Osteoblast (primary cell): ENCODE measurements at places on chromosomes 5 and 9. TPM values are rescaled to one million over a fixed set of nuclear protein-coding genes. Genes with fewer than 3 reads are reported as not detected.

- DNase-seq: no peak
- H3K27me3 ChIP-seq: no peaks in the 10 kb centered on the region
- H3K4me3 ChIP-seq: no peak overlapping the region
- H3K4me1 ChIP-seq: no peaks in the 10 kb centered on the region
- no peak overlapping the region for H3K27ac ChIP-seq
Observed at GRCh38 chr5:645421-645820, 33.3 kb downstream of the CEP72 start.

DNA sequence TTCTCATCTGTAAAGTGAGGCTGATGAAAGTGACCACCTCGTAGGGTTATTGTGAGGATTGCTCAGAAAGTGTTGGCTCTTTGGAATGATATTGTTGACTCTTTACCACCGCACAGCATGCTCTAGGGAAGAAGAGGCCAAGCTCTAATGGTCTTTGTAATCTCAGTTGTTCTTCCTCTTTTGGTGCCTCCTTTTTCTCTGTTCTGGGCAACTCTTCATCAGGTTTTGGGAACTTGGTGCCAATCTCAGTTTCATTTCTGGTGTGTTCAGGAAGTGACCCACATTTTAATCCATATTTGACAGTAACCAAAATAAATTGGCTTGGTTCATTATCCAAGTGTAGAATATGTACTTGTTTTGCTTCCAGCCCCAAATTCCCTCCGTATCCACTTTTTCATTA, 25.1 kb downstream of the ARHGAP26 start:
- H3K4me3 ChIP-seq: no peak overlapping the region
- no peaks in the 10 kb centered on the region for H3K4me1 ChIP-seq
- no peak overlapping the region for H3K27ac ChIP-seq

The FAM151B gene
- 13.0 and 19.2 TPM in 2 replicates for total RNA-seq

- H3K4me3 ChIP-seq: no peak overlapping the region
- H3K27ac ChIP-seq: no peak overlapping the region
- DNase-seq: no peak
Observed at GRCh38 chr5:56352808-56353590, 119.9 kb upstream of the ANKRD55 start.

GRCh38 chr9:131270171-131271015, 5.9 kb downstream of the FAM78A start:
- DNase-seq: peak; percentile 73
- no peaks in the 10 kb centered on the region for H3K27me3 ChIP-seq
- no peaks in the 10 kb centered on the region for H3K4me1 ChIP-seq
- H3K36me3 ChIP-seq: no peaks in the 10 kb centered on the region

DNA sequence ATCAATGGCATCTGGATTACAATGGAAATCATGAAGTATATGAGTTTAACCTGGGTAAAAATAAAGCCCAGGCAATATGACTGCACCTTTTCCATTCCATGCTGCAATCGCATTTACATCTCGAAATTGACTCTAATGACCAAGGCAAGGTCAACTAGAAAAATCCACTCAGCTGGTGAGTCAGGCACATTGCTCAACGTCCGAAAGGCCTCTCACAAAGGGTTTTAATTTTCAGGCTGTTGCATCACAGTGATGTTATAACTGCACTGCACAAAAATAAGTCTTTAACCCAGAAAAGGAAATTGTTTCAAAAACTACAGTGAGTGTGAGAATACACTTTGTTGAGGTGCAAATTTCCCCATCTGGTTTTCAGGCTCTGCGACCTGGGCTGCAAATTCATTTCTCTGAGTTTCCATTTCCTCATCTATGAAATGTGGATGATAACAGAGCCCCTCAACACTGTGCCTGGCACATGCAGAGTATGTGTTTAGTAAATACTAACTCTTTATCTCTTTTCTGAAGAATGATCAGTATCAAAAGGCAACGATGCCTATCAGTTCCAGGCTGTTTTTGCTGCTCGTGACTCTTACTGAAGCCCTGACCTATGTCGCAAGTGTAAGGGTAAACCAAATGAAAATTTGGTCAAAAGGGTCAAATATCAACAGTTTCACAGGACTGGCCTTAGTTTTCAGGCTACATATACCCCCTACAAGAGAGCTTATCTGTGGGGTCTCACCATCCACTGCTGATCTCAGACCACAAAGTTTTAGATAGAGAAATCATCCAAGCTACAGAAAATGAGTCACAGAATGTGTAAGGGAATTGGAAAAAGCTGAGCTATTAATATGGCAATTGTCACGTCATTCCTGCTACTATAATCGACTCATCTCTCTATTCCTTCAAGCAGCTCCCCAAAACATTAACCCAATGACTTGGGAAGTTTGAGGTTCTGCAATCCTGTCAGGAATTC, 4.1 kb downstream of the NFIL3 start:
- no peaks in the 10 kb centered on the region for H3K27me3 ChIP-seq
- H3K4me1 ChIP-seq: peaks cover 44% of the 10 kb centered on the region
- H3K36me3 ChIP-seq: no peaks in the 10 kb centered on the region
- H3K27ac ChIP-seq: peak overlapping the region; percentile 87
- DNase-seq: peak; percentile 97
- H3K4me3 ChIP-seq: no peak overlapping the region

The EFNA5 gene
- total RNA-seq: 10.0 and 12.3 TPM in 2 replicates

DNA sequence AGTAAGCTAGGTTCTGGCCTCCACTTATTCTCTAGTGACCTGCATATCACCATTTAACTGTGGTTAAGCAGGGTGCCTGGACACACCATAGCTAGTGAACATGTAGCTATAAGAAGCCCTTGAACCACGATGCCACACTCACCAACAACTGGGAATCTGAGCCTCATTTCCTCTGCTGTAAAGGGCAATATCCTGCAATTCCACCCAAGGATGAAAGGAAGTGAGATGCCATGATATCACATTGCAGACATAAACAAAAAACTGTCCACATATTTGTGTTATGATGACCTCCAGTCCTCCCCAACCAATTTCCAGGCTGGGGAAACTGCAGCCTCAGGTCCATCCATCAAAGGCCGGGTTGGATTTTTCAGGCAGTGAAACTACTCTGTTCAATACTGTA, 10.4 kb downstream of the TNIP1 start:
- DNase-seq: no peak
- no peak overlapping the region for H3K27ac ChIP-seq
- H3K4me1 ChIP-seq: peaks cover 28% of the 10 kb centered on the region
- no peak overlapping the region for H3K4me3 ChIP-seq

The ABLIM3 gene
- total RNA-seq: 5.8 and 7.4 TPM in 2 replicates

- no peaks in the 10 kb centered on the region for H3K4me1 ChIP-seq
- no peaks in the 10 kb centered on the region for H3K27me3 ChIP-seq
- H3K36me3 ChIP-seq: no peaks in the 10 kb centered on the region
- DNase-seq: no peak
- no peak overlapping the region for H3K4me3 ChIP-seq
- H3K27ac ChIP-seq: no peak overlapping the region
Observed at GRCh38 chr5:114473541-114473940, 111.7 kb downstream of the KCNN2 start.

DNA sequence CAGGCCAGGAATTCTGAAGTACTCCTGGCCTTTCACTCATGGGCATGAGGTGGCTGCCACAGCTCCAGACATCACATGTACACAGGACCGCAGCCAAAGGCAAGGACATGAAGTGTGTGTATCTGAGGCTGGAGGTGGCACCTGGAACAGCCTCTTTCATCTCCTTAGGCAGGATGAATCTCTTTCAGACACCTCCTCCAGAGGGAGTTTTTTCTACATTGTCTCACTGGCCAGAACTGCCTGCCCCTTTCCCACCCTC, 142.8 kb downstream of the BARX1 start:
- no peak overlapping the region for H3K27ac ChIP-seq
- no peaks in the 10 kb centered on the region for H3K4me1 ChIP-seq
- H3K4me3 ChIP-seq: no peak overlapping the region
- H3K36me3 ChIP-seq: no peaks in the 10 kb centered on the region

GRCh38 chr9:99180199-99180598, 41.5 kb downstream of the ALG2 start:
- no peaks in the 10 kb centered on the region for H3K36me3 ChIP-seq
- peaks cover 7% of the 10 kb centered on the region for H3K4me1 ChIP-seq
- DNase-seq: no peak
- no peaks in the 10 kb centered on the region for H3K27me3 ChIP-seq
- H3K4me3 ChIP-seq: no peak overlapping the region

DNA sequence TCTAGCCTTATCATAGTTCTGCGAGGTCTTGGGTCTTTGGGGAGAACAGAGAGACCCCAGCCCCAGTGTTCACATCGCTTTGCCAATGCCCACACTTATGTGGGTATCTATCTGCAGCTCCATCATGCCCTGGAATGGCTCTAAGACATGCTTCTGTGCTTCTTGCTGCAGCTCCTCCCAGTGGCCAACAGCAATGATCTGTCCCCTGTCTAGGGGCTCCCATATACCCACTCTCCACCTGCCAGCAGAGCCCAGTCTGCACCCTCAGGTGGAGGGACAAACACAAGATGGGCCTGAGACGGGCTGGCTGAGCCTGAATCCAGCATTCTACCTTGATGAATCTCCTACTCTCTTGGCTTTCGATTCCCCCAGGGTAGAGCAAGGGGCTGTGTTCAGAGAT, 14.6 kb upstream of the DAP start:
- H3K36me3 ChIP-seq: no peaks in the 10 kb centered on the region
- no peak for DNase-seq
- no peak overlapping the region for H3K4me3 ChIP-seq
- H3K4me1 ChIP-seq: no peaks in the 10 kb centered on the region

DNA sequence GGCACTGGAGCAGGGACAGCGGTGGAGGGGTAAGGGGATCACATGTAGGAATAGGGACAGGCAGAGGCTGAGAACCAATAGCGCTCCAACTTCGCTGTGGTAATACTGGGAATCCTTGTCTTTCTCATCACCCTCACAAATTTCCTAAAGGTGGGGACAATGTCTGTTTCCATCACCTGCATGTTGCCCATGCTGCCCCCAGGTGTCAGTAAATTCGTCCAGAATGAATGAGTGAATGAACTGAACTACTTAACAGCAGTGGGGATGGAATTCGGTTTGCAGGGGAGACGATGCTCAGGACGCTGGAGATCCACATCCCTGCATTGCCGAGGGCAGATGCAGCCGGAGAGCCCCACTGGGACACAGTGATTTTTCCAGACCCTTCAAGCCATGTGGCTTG, 129.9 kb downstream of the PDZD2 start:
- no peak overlapping the region for H3K27ac ChIP-seq
- DNase-seq: no peak
- no peaks in the 10 kb centered on the region for H3K36me3 ChIP-seq
- no peaks in the 10 kb centered on the region for H3K4me1 ChIP-seq
- peaks cover 13% of the 10 kb centered on the region for H3K27me3 ChIP-seq
- H3K4me3 ChIP-seq: no peak overlapping the region

DNA sequence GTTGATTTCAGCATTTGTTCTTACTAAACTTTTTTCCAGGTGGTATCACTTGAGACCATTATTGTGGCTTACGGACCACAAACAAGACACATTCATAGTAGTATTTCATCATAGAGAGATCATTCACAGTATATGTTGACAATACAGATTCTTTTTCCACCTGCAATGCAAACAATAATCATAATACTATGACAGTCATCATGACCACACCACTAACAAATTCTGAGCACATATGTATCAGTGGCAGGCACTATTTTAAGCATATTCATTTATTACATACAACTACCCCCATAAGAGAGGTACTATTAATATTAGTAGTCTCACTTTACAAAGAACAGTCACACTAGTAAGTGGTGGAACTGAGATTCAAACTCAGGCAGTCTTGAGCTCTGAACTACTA, 31.0 kb upstream of the C9orf40 start:
- H3K27ac ChIP-seq: no peak overlapping the region
- no peaks in the 10 kb centered on the region for H3K36me3 ChIP-seq
- no peak for DNase-seq
- no peaks in the 10 kb centered on the region for H3K27me3 ChIP-seq
- no peaks in the 10 kb centered on the region for H3K4me1 ChIP-seq
- H3K4me3 ChIP-seq: no peak overlapping the region

The SLCO6A1 gene
- not detected in 2 replicates for total RNA-seq

- peaks cover 26% of the 10 kb centered on the region for H3K4me1 ChIP-seq
- no peaks in the 10 kb centered on the region for H3K36me3 ChIP-seq
- H3K27me3 ChIP-seq: no peaks in the 10 kb centered on the region
- H3K27ac ChIP-seq: peak overlapping the region; percentile 62
- DNase-seq: no peak
- no peak overlapping the region for H3K4me3 ChIP-seq
Observed at GRCh38 chr5:53038196-53038847, 49.2 kb downstream of the ITGA2 start.

The ANKRD31 gene
- total RNA-seq: 0.29 and 0.36 TPM in 2 replicates

DNA sequence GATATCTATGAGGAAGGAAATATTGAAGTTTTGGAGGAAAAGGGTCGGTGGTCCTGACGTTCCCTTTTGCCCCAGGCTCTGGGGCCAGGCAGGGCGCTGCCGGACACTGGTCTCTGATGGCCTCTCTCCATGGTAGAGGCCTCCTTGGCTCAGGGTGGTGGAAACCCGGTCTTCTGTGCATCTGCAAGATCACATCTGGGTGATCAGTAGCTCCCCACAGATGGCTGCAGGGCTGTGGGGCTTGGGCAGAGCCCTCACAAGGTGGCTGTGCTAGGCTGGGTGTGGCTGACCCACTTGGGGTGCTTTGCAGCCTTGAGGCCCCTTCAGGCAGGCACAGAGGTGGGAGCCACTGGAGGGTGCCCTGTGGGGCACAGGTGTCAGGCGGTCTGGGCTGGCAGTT, 53.9 kb upstream of the RNU6ATAC start:
- DNase-seq: peak; percentile 65
- no peak overlapping the region for H3K27ac ChIP-seq
- no peaks in the 10 kb centered on the region for H3K36me3 ChIP-seq

DNA sequence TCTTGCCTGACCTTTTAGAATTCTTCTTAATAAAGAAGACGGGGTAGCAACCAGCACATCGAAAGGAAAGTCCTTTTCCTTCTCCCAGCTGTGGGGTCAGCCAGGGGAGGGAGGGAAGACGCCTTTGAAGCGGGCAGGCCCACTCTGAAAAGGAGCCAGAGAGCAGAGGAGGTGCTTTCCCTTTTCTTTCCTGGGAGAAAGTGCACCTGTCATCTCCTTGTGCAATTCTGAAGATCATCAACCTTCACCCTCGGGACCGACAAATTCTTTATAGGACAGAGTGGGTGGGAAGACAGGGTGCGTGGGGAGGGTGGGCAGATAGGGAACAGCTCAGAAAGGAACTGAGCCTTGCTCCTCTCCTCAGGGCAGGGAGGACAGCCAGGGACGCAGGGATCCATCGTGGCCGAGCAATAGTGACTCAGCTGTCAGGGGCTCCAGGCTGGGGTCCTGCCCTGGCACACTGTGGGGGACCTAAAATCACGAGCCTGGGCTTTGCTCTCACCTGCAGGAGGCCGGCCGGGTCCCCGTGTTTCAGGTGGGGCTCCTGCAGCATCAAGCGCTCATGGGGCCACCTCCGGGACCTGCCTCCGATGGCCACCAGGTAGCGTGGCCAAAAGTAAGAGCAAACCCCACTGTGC, 141.0 kb downstream of the OLFM1 start:
- H3K27ac ChIP-seq: no peak overlapping the region
- no peaks in the 10 kb centered on the region for H3K36me3 ChIP-seq
- DNase-seq: peak; percentile 61
- H3K4me1 ChIP-seq: no peaks in the 10 kb centered on the region
- H3K4me3 ChIP-seq: no peak overlapping the region
- H3K27me3 ChIP-seq: no peaks in the 10 kb centered on the region

GRCh38 chr5:153784277-153784676, 254.4 kb downstream of the FAM114A2 start:
- no peak for DNase-seq
- H3K4me3 ChIP-seq: no peak overlapping the region
- no peaks in the 10 kb centered on the region for H3K4me1 ChIP-seq
- H3K27ac ChIP-seq: no peak overlapping the region
